ENCODE measurements at places on chromosomes 2 and 18. TPM values are rescaled to one million over a fixed set of nuclear protein-coding genes. Genes with fewer than 3 reads are reported as not detected.

GAD1 gene
- total RNA-seq: not detected

GRCh38 chr2:197237291-197238042 is 73.1 kb downstream of the ANKRD44 start:
- no peak for DNase-seq

DNA sequence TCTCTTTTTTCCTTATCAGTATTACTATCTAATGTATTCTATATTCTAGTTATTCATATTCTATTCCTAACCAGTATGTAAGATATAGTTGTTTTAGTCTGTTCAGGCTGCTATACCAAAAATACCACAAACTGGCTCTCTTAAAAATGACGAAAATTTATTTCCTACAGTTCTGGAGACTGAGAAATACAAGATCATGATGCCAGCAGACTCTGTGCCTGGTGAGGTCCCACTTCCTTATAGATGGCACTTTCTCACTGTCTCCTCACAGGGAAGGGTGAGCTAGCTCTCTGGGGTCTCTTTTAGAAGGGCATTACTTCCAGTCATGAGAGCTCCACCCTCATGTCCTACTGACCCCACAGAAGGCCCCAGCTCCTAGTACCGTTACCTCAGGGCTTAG is 4.8 kb upstream of the ARHGAP15 start:
- no peak for DNase-seq

DNA sequence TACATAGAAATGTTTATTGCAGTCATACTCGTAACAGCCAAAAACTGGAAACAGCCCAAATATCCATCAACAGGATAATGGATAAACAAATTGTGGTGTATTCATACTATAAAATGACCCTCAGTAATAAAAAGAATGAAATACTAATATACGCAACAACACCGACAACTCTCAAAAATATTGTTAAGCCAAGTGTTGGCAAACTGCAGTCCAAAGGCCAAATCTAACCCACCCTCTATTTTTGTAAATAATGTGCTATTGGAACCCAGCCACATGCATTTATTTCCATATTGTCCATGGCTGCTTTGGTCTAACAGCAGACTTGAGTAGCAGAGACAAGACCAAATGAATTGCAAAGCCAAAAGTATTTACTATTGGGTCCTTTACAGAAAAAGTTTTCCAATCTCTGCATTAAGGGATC is 151.0 kb downstream of the MREG start:
- no peak for DNase-seq

GRCh38 chr2:168185583-168186274 is 61.7 kb downstream of the STK39 start:
- no peak for DNase-seq

DNA sequence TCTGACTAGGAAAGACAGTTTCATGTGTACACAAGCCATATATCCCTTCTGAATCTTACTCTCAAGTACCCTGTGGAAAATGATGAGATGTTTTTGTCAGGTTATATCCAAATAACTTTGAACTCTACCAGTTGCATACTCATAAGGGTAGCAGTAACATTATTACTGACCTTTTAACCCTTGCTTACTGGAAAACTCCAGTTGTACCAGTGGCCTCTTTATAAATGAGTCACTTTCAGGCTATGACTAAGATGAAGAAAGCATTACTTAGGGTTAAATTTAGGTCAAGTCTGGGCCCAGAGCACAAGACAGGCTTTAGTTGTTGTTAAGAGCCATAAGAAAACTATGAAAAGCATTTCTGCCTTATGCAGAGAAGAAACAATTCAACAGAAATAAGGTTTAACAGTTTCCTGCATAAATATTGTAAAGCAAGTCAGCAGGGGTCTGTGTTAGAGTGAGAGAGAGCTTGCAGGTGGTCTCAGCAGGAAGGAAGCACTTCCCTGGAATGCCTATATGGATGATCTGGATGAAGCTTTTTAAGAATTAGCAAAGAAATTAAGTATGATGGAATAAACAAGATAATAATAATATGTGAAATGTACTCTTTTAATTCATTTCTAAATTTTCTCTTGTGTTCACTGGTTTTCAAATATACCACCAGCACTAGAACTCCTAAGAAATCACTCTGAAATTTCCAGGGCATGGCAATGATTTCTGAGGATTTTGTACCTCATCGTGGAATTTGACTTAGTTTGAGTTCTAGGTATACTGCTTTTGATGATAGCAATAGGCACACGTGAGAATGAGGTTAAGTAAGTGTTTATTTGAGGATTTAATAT is 126.6 kb downstream of the UBE2E3 start:
- no peak for DNase-seq

GRCh38 chr2:132609101-132609890 is 60.7 kb downstream of the LYPD1 start:
- no peak for DNase-seq

- DNase-seq: no peak
Measured at GRCh38 chr2:40395169-40396073, 56.5 kb downstream of the SLC8A1 start.

GRCh38 chr2:109558076-109558882 is 55.5 kb downstream of the SEPTIN10 start:
- no peak for DNase-seq

CROCC2 gene
- total RNA-seq: not detected

GRCh38 chr2:27707462-27708256 is 44.0 kb downstream of the SLC4A1AP start:
- no peak for DNase-seq

GRCh38 chr18:54780285-54780861 is 47.9 kb upstream of the RAB27B start:
- no peak for DNase-seq

COLEC12 gene
- total RNA-seq: 25.1 TPM

GRCh38 chr2:142008135-142008744 is 122.6 kb downstream of the LRP1B start:
- no peak for DNase-seq

GRCh38 chr18:51739044-51739666 is 541.7 kb upstream of the MEX3C start:
- DNase-seq: no peak

DNA sequence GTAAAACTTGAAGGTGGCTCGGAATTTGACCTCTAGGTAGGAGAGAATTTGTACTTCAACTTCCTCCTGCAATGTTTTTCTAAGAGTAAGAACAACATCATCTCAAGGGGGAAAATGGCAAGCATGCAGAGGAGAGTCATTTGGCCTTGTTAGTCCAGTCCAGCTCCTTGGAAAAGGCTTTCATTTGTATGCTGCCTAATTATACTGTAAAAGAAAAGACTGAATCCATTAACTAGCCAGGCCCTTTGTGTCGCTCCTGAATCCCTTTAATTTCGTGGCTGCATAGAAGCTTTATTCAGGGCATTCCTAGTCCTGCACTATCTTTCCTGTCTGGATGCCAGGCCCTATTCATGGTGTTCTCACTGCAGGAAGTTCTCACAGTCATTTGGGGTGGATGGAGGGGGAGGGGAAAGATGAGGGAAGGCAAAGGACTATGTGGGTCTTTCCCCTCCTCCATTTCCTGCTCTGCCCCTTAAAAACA is 36.0 kb downstream of the PHLPP1 start:
- peak; percentile 39 for DNase-seq

DNA sequence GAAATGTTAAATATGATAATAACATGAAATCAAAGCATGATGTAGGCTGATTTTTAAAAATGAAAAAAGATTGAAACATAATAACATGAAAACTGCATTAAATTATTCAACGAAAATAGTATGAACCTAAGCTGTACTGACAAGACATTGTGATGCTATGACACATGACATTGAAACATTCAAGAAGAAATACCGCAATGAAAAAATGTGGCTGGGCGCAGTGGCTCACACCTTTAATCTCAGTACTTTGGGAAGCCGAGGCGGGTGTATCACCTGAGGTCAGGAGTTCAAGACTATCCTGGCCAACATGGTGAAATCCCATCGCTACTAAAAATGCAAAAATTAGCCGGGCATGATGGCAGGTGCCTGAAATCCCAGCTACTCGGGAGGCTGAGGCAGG is 14.6 kb downstream of the CXCR1 start:
- DNase-seq: no peak

- no peak for DNase-seq
Measured at GRCh38 chr2:158011055-158011771, 90.5 kb upstream of the UPP2 start.

PROKR1 gene
- total RNA-seq: not detected

C2orf78 gene
- total RNA-seq: not detected

DNA sequence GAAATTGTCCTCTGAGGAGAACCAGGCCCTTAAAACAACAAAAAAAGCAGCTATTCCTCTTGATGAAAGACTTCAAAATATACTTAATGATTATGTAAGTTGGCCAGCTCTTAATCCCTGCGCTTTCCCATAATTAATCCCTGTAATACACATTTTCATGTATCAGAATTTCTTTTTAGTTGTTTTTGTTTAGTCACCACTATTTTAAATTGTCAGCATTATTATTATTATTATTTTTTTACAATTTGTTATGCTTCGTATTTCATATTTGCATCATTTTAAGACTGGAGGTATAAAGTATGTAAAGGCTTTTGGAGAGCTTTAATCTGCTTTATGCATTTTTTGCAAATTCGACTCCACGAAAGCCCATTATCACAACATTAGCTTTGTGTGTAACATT is 152.9 kb downstream of the ACOXL start:
- DNase-seq: no peak

DNA sequence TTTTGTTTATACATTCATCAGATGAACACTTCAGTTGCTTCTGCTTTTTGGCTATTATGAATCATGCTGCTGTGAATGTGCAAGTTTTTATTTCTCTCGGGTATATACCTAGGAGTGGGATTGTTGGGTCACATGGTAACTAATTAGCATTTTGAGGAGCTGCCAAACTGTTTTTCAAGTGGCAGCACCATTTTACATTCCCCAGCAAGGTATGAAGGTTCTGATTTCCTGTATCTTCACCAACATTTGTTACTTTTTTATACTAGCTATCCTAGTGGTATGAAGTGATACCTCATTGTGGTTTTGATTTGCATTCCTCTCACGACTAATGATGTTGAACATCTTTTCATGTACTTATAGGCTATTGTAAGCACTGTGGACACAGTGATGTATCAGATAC is 53.9 kb downstream of the DYNC1I2 start:
- DNase-seq: no peak

GRCh38 chr18:78753240-78753639 is 226.4 kb upstream of the SALL3 start:
- no peak for DNase-seq

- no peak for DNase-seq
Measured at GRCh38 chr18:26086959-26087358, 3.5 kb downstream of the SS18 start.

GRCh38 chr2:180609626-180610340 is 370.6 kb upstream of the UBE2E3 start:
- no peak for DNase-seq

TRABD2A gene
- total RNA-seq: 0.91 TPM

SLC5A7 gene
- 0.08 TPM for total RNA-seq

- no peak for DNase-seq
Measured at GRCh38 chr18:48854780-48855179, 96.0 kb downstream of the SMAD7 start.

DNA sequence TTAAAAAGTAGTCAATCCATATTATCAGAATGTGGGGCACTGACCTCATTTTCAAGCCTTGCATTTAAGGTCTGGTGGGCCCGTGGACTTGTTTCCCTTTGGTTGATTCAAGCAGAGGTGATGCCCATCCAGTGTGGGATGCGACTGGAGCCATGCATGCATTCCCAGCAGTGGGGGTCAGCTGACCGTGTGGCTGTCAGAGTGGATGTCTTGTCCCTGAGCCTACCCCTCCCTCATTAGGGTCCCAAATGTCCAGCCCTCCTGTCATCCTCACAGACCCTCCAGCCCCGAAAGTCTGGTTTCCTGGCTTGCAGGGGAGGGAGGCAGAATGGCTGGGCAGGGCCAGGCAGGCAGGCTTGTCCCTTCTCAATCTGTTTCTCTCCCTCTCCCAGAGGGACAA is 67.3 kb upstream of the SH3RF3 start:
- no peak for DNase-seq

GRCh38 chr2:29596584-29596983 is 324.8 kb downstream of the ALK start:
- DNase-seq: no peak

DNA sequence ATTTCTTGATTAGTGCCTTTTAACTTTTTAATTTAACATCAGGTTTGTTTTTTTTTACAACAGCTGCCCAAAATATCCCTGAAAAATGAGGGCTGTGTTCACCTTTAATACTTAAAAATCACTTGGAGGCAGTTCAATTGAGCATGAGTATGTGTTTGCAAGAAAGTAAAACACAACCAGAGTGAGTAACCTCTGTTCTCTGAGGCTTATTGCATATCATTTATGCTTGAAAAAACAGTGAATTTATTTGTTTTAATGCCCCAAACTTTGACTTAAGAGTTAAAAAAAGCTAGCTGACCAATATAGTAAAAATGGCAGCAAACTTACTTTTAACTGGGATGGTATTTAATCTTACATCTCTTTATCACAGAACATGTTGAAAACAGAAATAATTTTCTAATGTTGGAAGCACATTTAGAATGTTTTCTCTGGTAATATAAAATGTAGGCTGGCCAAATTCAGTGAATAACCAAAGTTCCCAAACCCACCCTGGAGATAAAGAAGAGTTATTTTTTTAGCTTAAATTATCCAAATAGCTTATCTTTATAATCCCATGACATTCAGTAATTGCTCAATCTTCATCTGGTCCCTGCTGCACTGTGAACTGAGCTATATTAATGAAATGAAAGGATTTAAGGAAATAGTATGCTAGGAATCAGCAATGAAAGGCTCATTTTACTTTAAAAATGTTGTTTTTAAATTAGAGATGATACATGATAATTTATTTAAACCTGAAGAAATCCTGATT is 24.8 kb upstream of the EFEMP1 start:
- no peak for DNase-seq

- no peak for DNase-seq
Measured at GRCh38 chr2:38444247-38444646, 67.2 kb upstream of the ATL2 start.

- no peak for DNase-seq
Measured at GRCh38 chr18:58102875-58103274, 58.8 kb downstream of the NEDD4L start.

IL1B gene
- total RNA-seq: 2.2 TPM

RNU2-63P gene
- 2.4 TPM for total RNA-seq

MC5R gene
- total RNA-seq: not detected

GRCh38 chr2:218319813-218320365 is 27.6 kb upstream of the TMBIM1 start:
- DNase-seq: no peak

- no peak for DNase-seq
Measured at GRCh38 chr18:36215577-36215976, 28.3 kb downstream of the MOCOS start.

- DNase-seq: no peak
Measured at GRCh38 chr2:219071131-219071816, 10.6 kb upstream of the IHH start.

GRCh38 chr2:230416061-230416721 is at the start of gene SP100:
SP100 (plus strand) TSS chr2:230416201; CDS start chr2:230416297, 96 bp downstream.
- DNase-seq: peak; percentile 85

GRCh38 chr2:231276987-231277386 is 78.6 kb downstream of the ARMC9 start:
- no peak for DNase-seq

CHRND gene
- 0.35 TPM for total RNA-seq

DNA sequence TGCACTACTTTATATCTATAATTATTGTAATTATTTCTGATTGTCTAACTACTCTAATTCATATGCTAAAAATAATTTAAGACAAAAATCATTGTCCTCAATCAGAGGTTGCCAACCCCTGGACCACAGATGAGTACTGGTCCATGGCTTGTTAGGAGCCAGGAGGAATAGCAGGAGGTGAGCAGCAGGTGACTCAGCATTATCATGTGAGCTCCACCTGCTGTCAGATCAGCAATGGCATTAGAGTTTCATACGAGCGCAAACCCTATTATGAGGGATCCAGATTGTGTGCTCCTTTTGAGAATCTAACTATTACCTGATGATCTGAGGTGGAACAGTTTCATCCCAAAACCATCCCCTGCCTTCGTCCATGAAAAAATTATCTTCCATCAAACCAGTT is 1434.4 kb downstream of the LRP1B start:
- DNase-seq: no peak

ITM2C gene
- total RNA-seq: 42.7 TPM

Measured in left cardiac atrium (tissue), 4 donors.